Fibroblast of skin of scalp (primary cell): ENCODE measurements at places on chromosomes 2 and 18.
A peak's percentile ranks its signal among the peaks of the same experiment; 100 is the strongest.

- no peak for DNase-seq
These were observed 50.1 kb downstream of the CIB4 start for GRCh38 chr2:26590980-26591618.

- DNase-seq: peak; percentile 85
These were observed 92.9 kb downstream of the MREG start for GRCh38 chr2:215920244-215921100.

GRCh38 chr2:172380436-172381274, 46.7 kb upstream of the ITGA6 start:
- DNase-seq: peak; percentile 7

DNA sequence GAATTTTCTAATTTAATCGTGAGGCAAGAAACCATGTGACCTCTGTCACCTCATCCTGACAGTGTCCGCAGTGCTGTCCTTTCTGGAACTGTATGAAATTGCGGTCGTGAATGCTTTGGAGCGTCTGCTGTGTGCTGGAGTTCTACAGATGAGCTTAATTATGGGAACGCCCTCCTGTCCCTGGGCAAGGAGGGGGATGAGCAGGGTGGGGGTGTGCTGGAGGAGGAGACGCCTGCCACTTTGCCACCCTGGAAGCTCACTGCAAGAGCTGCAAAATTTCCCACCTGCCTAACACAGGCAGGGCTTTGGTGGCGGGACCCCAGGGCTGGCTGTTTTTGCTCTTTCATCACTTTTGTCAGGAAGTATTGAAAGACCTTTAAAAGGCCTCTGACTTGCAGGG, 6.5 kb downstream of the LPIN1 start:
- no peak for DNase-seq

GRCh38 chr2:136308611-136309010, 190.7 kb upstream of the CXCR4 start:
- no peak for DNase-seq

- peak; percentile 84 for DNase-seq
These were observed 67.6 kb downstream of the FEZ2 start for GRCh38 chr2:36530178-36530982.

- no peak for DNase-seq
These were observed 77.8 kb upstream of the ZNF397 start for GRCh38 chr18:35163014-35163539.

DNA sequence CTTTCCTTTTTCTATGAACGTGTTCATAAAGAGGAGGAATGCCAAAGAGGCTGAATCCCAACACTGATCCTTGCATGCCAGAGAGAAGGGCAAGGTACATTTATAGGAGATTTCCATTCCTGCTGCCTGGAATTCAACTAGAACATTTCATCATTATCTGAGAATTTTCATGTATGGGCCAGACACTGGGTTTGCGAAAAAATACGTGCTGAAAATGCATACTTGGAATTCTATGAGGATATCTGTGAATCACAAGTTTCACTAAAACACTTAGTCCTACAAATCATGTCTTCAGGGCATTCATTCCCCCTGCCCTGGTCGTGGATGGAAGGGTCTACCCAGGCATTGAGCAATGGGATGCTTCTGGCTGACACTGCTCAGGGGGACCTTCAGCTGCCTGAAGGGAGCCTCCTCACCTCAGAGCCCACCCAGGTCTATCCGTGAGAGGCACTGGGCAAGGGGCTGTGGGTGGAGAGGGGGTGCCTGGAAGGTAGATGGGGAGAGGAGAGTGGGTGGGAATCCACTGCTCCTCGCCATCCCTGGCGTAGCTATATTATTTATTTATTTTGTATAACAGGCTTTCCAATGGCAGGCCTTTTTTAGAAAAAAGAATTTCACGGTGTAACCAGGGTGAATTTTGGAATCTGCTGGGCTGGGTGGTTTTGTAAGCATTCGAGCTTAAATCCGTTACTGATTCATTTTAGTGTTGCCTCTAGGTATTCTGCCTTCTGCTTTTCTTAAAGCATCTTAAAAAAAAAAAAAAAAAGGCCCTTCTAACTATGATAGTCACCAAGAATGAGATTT, 560.6 kb upstream of the ID2 start:
- DNase-seq: peak; percentile 83

- no peak for DNase-seq
These were observed 3057.4 kb downstream of the RPIA start for GRCh38 chr2:91748902-91749301.

DNA sequence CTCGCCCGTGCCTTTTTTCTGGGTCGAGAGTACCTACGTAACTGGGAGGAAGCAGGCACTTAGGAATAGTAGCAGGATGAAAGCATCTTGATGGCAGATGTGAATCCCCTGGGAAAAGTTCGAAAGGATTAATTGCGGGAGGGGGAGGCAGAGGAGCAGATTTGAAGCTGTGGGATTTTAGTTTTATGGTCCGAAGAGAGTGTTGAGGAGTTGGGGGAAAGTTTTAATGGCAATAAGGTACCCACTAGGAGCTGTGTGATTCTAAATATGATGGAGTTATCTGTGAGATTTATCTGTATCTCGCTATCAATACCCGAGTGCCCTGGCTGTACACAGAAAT, 1.1 kb downstream of the AGFG1 start:
- peak; percentile 7 for DNase-seq

DNA sequence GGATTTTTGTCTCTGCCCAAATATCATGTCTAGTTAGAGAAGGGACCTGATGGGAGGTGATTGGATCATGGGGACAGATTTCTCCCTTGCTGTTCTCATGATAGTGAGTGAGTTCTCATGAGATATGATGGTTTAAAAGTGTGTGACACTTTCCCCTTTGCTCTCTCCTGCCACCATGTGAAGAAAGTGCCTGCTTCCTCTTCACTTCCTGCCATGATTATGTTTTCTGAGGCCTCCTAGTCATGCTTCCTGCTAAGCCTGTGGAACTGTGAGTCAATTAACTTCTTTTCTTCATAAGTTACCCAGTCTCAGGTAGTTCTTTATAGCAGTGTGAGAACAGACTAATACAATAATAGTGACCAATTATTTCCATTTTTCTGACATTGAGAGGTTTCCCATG, 167.3 kb upstream of the CYRIA start:
- DNase-seq: no peak

DNA sequence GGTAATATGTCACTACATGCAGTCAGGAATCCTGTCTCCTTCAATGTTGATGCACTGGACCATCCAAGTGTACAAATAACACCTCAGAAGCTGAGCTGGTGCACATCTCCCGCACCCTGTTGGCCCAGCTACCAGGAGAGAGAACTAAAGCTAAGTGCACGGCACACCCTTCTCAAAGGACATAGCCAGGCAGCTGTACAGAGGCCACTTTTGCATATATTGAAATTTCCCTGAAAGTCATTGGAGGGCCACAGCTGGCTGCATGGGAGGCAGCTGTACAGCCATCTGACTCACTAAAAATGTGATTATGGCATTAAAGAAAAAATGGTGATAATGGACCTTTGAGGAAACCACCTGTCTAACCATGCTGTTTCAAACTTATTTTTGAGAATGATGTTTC, 441.7 kb downstream of the CBLN2 start:
- DNase-seq: no peak

- DNase-seq: no peak
These were observed 59.6 kb downstream of the STPG4 start for GRCh38 chr2:47095349-47096020.

DNA sequence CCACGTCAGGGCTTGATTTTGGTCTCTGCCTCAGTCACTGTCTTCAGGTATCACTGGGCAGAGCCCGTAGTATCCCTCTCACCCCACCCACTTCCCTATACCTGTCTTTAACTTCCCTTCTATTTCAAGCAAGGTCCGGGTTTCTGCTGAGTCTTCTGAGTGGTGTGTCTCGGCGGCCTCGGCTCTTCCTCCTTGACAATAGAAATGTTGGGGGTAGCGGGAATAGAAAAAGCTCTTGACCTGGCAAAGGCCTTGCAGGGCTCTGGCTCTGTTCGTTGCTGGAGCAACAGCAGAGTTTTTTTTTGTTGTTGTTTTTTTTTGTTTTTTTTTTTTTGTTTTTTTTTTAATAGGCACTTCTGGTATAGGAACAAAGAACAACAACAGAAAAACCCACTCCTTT, 16.0 kb upstream of the IGFBP5 start:
- no peak for DNase-seq

DNA sequence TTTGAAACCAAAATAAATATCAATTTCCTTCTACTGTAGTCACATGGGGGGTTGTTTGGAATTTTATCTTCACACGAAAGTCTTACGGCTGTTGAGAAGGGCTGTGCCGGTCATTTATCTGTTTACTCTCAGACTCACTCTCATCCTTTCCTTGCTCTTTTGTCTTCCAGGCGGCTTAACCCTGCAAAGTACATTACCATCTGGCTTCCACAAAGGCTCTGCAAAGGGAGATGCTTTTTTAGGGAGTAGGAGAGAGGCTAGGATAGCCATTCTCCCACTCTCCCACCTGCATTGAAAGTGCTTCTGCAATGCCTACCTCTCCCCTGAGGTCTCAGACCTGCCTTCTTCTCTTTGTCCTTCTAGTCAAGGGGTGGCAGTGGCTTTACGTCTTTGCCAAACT, 247.6 kb downstream of the MEIS1 start:
- no peak for DNase-seq

DNA sequence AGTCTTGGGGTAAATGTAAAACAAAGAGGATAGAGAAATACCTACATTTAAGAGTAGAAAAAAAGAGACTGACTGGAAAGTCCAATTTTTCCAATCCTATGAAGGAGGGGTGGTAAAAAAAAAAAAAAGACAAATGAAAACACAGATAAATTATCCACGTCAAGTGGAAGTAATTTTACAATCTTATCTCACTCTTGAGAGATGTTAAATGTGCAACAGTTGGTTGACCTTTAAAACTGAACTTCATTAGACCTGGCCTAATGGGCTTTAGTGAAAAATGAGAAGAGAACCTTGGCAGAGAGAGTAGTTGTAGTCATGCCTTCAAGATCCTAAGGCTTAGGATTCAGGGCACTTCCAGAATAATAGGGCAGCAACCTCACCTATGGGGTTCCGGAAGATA, 20.4 kb downstream of the GALNT3 start:
- no peak for DNase-seq

DNA sequence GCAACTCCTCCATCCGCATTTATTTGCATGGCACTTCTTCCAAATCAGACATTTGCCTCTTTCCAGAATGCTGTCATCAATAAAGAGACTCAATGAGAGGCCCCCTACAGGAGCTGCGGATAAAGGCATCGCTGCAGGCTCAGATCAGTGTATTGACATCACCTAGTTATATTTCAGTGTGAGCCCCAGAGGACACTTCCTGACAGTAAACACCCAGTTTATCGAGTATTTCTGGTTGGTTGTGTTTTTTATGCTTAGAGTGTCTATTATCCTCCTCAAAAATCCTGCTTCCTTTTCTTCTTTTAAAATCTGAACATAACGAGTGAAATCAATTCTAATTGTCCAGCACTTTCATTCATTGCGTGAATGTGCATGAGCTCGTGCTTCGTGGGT, 38.8 kb downstream of the NRP2 start:
- peak; percentile 33 for DNase-seq

DNA sequence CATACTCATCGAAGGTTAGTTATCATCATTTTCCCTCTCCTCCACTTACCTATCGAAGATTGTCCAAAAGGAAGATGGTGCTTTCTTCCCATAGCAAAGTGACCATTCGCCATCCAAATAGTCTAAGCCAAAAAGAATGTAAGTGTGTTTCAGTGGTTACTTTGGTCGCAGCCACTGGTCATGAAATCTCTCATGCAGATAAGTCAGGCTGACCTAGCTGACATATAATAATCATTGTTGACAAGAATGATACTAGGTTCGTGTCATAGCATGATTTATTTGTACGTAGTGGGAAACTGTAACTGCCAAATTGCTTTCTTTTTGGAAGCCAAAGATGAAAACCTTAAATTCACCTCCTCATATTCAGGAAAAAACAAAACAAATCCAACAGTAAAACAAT, 89.6 kb upstream of the PMAIP1 start:
- no peak for DNase-seq

DNA sequence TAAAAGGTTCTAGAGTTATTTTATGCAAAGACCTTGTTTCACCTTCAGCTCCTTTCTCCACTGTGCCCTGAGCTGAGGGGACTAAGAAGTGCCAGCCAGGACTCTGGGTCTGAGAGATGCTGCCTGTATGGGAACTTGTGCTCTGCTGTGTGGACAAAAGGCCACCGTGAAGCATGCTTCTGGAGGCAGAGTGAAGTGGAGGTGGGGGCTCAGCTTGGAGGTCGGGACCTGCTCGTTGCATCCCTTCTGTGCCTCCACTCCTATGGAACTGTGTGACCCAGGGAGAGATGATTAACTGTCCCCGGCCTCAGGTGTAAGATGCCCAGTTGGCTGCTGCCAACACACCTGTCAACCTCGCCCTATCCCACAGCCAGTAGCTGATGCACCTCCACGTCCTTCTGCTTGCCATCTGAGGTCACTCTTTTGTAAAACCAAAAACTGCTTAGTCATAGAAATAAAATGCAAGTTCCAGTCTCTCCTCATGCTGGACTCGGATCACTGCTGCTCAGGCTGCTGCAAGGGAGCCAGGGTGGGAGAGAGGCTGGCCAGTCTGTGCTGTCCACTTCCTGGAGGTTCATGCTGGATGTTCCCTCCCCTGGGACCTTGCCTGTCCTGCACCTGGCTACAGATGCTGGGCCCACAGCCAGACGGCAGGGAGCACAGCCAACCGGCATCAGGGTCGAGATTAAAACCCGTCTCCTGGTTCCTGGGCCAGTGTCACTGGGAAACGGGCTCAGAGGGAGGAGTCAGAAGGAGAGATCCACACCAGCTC, 113.2 kb downstream of the ACKR3 start:
- no peak for DNase-seq

DNA sequence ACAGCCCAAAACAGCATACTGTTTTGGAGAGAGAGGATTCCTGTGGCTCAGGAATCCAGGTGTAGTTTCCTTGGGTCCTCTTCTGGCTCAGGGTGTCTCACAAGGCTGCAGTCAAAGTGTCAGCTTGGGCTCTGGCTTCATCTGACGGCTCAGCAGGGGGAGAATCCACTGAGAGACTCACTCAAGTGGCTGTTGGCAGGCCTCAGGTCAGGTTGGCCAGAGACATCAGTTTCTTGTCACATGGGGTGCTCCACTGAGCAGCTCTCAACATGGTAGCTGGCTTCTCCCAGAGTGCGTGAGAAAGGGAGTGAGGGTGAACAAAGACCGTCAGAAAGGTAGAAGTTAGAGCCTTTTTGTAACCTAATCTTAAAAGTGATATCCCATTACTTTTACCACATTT, 168.4 kb downstream of the SOCS6 start:
- DNase-seq: no peak

DNA sequence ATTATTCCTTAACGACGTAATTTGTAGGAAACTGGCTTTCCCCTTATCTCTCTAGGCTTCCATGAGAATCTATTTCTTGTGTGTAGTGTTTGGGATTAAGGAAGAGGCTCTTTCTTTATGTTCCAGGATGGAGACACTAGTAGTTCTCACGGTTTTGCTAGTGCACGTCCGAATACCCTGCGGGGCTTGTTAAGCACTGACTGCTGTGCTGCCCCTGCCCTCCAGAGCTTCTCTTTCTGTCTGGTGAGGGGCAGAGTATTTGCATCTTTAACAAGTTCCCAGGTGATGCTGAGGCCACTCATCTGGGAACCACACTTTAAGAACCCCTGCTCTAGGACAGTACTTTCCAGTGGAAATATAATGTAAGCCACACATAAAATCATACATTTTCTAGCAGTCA, 76.4 kb downstream of the SPATS2L start:
- DNase-seq: no peak

- DNase-seq: peak; percentile 100
These were observed 200.5 kb downstream of the ACKR3 start for GRCh38 chr2:236769981-236770671.
